ENCODE measurements at places on chromosomes 3 and 15.

DNA sequence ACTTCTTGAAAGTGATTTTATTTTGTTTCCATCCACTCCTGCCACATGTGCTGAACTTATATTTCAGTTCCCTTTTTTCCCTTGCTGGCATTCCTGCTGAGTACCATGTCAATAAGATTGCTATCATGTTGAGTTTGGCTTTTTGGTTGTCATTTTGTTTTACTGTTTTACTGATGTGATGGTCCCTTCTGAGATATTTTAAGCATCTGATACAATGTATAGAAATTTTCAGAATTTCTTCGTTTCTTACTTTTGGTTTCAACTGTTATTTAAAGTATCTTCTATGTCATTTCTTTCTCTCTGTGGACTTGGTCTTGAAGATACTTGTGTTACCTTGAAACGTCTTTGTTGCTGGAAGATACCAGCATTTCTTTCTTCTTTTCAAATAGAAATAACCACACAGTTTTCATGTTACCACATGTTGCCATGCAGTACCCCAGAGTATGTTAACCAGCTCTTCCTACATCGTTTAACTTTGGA, 14.1 kb downstream of the SIDT1 start:
- no peak for DNase-seq

DNA sequence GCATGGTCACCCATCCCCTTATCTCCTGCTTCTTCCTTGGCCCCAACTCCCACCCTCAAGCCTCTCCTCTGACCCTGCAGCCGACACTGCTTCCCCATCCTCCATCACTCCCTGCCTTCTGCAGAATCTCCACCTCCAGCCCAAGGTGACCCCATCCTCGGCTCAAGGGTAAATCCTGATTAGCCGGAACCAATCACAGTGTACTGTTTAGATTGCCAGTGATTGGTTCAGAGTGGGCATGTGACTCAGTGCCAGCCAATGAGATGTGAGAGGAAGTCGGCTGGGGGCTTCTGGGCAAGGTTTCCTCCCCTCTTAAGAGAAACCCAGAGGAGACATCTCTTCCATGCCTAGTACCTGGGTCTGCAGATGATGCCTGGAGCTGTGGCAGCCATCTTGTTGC, 10.3 kb downstream of the CACNA2D2 start:
- no peak for DNase-seq

- DNase-seq, result no peak
These were observed 3.8 kb downstream of the FAM43A start for GRCh38 chr3:194689493-194689944.

- no peak for DNase-seq
These were observed 84.9 kb upstream of the SPATA12 start for GRCh38 chr3:56975567-56975966.

- no peak for DNase-seq
These were observed 28.0 kb upstream of the DCUN1D1 start for GRCh38 chr3:183008303-183008702.

DNA sequence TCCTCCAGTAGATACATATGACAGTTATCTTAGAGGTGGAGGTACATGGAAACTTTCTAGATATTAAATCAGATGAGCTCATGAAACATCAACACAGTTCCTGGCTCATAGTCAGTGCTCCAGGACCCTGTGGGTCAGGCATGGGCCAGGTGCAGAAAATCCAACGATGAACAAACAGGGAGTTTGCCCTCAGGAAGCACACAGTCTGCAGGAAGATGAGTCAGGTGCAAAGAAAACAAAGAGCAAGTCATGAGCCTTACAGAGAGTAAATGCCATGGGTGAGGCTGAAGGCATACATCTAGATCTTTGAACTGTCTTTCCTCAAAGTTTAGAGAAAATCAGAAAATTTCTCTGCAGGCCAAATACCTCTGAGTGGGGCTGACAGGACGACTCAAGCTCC, 184.2 kb upstream of the TPM1 start:
- no peak for DNase-seq

DNA sequence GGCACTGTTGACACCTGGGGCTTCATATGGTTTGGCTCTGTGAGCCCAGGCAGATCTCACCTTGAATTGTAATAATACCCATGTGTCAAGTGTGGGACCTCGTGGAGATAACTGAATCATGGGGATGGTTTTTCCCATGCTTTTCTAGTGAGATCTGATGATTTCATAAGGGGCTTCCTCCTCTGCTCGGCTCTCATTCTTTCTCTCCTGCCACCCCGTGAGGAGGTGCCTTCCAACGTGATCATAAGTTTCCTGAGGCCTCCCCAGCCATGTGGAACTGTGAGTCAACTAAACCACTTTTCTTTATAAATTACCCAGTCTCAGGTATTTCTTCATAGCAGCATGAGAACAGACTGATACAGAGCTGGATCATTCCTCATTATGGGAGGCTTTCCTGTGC, 655.9 kb upstream of the ADAMTS9 start:
- DNase-seq, result no peak

- no peak for DNase-seq
These were observed 116.3 kb upstream of the ARPP21 start for GRCh38 chr3:35523074-35523473.

DNA sequence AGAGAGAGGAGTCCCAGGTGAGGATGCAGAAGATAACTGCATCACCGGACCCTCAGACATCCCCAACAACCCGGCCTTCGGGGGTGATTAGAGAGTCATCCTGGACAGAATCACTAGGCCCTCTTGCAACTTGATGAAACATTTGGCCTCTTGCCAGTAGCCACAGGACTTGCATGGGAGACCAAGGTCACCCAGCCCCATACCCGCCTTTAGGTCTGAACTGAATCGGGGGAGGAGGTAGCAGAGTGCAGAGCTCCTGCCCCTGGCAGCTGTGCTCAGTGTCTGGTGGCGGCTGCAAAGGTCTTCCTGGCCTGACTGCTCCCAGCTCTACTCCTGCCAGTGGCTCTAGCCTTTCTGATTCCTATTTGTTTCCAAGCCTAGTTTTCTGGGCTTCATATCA, 12.4 kb downstream of the PIF1 start:
- DNase-seq, result no peak

GRCh38 chr15:60605879-60606307, 127.0 kb upstream of the ICE2 start:
- no peak for DNase-seq

GRCh38 chr3:40862946-40863345, 336.4 kb upstream of the CTNNB1 start:
- DNase-seq, result no peak

- no peak for DNase-seq
These were observed 44.9 kb upstream of the CCNL1 start for GRCh38 chr3:157204880-157205279.

DNA sequence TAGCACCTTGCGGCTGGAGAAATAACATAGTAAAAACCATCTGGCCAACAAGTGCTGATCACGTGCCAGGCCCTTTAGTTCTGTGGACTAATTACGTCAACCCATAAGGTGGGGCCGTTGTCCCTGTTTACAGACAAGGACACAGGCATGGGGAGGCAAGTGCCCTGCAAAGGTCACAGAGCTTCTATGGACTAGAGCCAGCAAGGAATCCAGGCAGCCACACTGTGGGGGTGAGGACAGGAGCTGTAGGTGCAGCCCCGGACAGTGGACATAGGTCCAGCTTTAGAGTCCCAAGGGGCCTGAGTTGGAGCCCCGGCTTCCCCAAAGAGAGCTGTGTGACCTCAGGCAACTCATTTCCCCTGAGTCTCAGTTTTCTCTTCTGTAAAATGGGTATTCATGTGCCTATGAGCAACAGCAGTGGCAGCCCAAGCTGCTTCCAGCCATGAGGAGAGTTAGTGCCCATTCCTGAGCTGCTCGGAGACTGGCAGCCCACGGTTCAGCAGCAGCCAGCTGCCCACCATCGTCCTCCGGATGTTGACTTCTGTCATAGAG, 13.9 kb downstream of the CHST13 start:
- DNase-seq, result peak; percentile 7

GRCh38 chr3:58706395-58707167, 40.0 kb upstream of the FAM3D start:
- no peak for DNase-seq

DNA sequence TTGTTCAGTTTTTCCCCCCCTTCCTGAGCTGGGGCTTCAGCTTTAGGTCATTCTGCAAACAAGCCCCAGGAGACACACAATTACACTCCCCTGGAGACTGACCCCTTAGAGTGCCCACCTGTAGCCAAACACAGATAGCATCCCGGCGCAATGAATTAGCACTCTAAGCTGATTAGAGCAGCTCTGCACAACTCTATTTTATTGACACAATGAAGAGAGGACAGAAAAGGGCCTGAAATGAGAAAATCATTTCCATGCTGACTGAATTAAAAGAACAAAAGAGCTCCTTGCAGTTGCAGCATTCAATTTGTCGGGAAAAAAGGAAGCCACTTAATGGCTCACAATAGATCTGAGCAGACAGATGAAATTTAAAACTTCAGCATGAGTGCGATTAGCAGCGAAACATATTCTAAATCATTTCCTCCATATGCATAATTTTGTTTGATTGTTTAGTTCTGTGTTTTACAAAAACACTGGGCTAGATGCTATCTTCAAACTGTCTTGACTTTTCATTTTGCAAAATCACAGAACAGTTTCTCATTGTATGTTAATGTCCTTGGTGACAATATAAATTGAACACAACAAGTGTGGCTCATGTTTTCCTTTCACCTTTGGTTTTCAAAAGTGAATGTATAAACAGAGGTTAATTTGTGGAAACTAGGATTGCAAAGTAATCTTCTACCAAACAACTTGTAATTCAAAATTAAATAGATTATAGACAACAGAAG, 308.6 kb downstream of the MECOM start:
- DNase-seq, result no peak

- no peak for DNase-seq
These were observed 27.4 kb upstream of the SNTN start for GRCh38 chr3:63624941-63625560.

GRCh38 chr3:45777746-45778386, 18.5 kb downstream of the SLC6A20 start:
- no peak for DNase-seq
